Activated naive CD8-positive, alpha-beta T cell treated with anti-CD3 and anti-CD28 coated beads, Interleukin-2, amount 50 U/mL, for 24 hours (primary cell): ENCODE measurements at places on chromosomes 12 and 14.

GRCh38 chr14:103543721-103544387, 14.9 kb downstream of the TRMT61A start:
- no peak for DNase-seq

DNA sequence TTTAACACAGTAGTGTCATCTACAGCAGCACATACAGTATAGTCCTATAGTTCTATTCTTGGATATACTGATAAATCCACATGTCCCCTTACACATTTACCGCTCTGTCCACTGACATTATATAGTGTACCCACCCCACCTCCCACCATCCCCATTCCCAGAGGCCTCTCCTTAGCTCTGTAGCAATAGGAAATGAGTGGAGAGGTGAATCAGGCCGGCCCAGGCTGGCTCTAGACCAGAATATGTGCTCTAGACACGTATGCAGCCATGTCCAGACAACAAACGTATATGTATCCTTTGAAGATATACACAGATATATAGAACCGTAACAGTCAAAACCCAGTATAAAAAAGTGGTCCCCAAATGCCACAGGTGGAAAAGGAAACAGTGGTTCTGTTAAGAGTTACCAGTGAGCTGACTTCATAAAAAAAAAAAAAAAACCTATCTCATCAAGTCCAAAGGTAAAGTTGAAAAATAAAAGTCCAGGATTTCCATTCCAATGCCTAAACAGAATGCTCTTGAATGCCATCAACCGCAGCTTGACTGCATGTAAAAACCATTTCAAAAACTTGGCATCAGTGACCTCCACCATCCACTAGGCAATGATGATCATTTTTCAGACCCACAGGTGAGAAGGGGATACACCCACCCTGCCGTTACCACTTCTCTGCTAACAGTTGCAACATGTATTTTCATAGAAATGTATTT, 16.7 kb downstream of the EGLN3 start:
- DNase-seq: no peak

DNA sequence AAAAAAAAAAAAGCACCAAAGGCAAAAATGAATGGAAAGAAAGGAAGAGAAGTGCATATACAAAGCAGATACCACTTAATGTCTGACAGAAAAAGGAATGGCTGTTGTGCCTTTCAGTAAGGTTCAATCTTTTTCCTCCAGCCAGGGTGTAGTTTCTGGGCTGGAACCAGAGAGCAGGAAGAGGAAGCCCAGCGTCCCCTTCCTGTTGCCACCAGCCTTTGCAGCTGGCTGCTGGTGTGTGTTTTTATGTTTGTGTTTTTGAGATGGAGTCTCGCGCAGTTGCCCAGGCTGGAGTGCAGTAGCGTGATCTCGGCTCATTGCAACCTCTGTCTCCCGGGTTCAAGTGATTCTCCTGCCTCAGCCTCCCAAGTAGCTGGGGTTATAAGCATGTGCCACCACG, 64.6 kb upstream of the LTA4H start:
- DNase-seq: no peak

GRCh38 chr14:89849931-89850330, 104.6 kb downstream of the EFCAB11 start:
- no peak for DNase-seq

- DNase-seq: no peak
Measured at GRCh38 chr14:33413381-33413780, 474.7 kb downstream of the NPAS3 start.

- no peak for DNase-seq
Measured at GRCh38 chr14:87799400-87799799, 193.6 kb downstream of the GALC start.

- no peak for DNase-seq
Measured at GRCh38 chr14:104162495-104162894, 24.1 kb downstream of the KIF26A start.

DNA sequence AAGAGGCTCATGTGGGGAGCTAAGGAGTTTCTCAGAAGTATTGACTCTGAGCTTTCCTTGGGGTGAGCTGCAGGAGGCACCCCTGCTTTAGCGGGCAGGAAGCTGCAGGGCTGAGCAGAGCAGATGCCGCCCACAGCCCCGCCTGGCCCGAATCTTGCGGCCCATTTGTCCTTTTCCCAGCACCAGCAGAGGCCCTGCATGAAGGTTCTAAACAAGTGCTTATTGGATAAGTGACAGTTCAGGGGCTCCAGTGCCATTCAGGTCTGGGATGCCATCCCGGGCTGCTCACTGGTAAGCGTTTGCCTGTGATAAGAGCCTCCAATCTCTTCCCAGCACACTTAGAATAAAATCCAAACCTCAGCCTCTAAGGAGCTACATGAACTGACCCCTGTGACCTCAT, 11.4 kb downstream of the RILPL1 start:
- DNase-seq: no peak

DNA sequence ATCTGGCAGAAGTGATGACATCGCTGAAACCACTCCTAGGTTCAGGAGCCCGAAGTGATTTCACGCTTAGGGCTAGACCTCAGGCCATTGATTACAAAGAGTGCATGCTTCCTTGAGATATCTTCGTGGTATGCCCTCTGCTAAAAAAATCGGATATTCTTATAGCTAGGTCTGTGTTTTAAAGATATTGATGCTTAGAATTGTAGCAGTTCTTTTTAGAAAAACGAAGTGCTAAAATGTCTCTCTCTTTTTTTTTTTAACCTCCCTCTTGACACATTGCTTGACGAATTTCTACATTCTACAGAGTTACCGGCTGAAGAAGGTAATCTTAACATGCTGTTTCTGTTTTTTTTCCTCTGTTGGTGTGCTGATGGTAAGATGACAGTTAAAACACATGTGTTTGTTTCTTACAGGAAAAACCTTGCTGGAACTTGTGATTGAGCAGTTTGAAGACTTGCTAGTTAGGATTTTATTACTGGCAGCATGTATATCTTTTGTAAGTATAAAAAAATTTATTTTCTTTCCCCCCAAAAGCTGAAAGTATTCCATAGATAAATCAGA, 1.3 kb downstream of the ATP2A2 start:
- DNase-seq: no peak

GRCh38 chr12:70852416-70853150, 68.0 kb downstream of the PTPRR start:
- DNase-seq: no peak

DNA sequence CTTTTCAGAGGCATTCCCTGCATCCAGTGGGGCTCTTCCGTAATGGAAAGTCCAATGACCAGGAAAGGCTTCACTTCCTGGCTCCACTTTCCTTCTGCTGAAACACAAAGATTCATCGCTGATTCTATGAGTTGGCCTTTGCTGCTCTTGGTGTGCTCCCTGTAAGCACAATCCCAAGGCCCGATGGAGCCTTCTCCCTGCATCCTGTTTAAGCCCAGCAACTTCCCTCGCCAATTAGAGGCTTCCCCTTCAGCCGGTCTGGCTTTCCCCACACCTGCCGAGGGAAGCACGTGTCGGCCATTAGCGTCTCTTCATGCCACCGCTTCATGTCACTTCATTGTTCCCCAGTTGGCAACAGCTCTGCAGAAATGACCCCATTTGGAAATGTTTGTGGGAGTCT, 693.9 kb downstream of the MED13L start:
- DNase-seq: no peak

- DNase-seq: no peak
Measured at GRCh38 chr12:22414742-22415141, 80.2 kb upstream of the ST8SIA1 start.

DNA sequence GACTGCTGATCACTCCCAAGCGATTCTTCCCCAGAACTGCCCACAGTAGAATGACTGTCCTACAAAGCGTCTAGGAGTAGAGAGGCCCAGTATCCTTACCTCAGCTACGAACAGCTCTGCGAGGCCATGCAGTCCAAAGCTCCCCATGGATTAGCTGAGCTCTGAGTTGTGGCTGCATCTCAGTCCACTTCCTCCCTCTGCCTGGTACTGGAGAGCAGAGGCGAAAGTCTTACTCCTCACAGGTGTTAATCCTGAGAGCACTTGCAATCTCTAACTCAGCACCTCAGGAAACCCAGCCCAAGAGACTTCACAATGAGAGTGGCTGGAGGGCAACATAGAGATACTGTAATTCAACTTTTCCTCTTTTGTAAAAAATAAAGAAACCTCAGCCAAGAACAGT, 493.1 kb downstream of the BCAT1 start:
- DNase-seq: no peak

GRCh38 chr14:95943699-95944098, 67.1 kb downstream of the TUNAR start:
- DNase-seq: no peak

DNA sequence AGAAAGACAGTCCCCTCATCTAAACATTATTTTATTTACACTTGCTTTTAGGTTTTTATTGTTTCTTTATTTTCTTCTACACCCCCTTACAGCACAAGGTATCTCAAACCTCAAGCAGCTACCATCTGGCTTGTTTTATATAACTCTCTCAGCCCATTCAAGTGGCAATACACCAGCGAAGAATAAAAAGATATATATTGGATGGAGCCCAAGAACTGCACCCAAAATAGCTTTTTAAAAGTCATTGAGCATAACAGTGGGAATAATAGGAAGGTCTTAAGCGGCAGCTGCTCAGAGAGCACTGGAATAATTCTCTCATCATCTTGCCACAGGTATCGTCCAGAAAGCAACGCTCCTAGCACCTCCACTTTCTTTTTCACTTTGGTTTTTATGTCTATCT, 322.5 kb downstream of the SYT1 start:
- DNase-seq: no peak
